ENCODE measurements at places on chromosomes 7 and 10.

DNA sequence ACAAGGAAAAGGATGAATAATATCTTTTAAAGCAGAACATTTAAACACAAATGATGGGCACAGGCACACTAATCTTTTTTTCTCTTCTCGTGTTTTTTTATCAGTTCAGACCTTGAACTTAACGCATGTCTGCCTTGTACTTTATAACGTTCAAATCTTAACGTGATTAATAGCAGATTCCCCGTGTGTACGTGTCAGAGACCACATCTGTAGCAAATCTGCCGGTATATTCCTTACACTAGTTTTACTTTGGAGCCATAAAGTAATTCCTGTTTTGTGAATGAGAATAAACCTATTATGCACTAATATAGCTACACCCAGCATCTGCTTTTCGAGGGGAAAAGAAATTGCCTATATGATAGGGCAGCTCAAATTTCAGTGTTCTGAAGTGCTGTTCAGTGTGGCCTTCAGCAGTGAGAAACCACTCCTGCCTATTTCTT lies 166.0 kb upstream of the TCF7L2 start:
- no peak for DNase-seq

GRCh38 chr7:5681423-5681822 lies 100.0 kb downstream of the RNF216 start:
- no peak for DNase-seq

DNA sequence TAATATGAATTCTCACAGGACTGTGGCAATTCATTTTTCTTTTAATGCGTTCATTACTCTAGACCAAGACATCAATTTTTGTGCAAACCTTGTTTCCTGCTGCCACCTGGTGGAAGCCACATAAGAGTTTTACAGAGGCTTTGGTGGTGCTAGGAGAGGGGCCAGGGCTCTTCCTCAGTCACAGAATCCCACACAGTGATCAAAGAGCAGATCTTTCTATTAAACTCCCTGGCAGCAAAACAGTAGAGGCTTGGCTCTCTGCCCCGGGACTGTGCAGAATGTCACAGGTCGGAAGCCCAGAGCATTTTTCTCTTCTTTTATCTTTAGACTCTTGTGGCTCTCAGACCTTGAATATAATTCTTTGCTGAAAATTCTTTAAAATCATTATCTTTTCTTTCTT lies 506.4 kb upstream of the C7orf33 start:
- peak; percentile 14 for DNase-seq

GRCh38 chr10:121536310-121536913 lies 61.8 kb downstream of the FGFR2 start:
- no peak for DNase-seq

DNA sequence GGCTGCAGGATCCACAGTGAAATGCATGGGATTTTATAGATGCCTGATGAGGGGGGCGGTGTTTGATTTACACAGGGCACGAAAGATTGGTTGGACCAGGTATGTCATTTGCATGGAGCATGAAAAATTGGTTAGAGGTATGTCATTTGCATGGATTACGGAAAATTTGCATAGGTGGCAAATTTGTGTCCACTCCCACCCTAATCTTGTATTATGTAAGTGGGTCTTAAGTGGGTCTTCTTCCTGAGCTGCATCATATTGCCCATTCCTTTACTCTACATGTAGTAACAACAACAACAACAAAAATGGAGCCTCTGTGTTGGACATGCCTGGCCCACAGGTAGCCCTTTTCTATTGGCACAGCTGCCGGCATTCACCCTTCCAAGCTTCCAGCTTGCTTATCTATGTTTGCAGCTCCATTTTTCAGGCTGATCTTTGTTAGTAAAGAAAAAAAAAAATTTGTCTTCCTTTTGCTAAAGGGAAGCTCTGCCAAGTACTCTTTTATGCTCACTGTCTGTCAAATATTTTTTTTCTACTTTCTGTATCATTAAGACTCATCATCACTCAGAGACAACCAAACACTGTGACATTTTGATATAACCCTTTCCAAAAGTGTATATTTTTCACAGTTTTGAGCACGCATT lies 10.3 kb upstream of the ZNF273 start:
- no peak for DNase-seq

DNA sequence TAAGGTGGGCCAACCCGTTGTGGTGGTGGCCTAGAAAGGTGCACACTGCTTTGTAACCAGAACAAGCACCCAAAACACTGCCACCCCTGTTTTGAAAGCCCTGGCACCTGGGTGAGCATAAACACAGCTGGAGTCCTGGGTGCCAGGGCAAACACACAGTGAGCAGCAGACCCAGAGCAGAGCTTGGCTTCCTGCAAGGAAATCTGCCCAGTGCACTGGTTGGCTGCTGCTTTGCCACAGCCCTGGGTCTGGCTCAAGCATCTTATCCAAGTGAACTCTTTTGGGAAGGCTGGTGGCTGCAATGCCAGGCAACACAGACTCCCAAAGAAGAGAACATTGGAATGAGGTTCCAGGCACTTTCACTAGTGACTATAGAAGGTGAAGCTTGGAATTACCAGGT lies 145.5 kb upstream of the PDE1C start:
- no peak for DNase-seq

All from stimulated activated CD4-positive, alpha-beta T cell treated with anti-CD3 and anti-CD28 coated beads, Interleukin-2, amount 100 ng/mL, for 24 hours (primary cell).